ENCODE measurements at places on chromosomes 2 and 18.
A peak's percentile ranks its signal among the peaks of the same experiment; 100 is the strongest.

DNA sequence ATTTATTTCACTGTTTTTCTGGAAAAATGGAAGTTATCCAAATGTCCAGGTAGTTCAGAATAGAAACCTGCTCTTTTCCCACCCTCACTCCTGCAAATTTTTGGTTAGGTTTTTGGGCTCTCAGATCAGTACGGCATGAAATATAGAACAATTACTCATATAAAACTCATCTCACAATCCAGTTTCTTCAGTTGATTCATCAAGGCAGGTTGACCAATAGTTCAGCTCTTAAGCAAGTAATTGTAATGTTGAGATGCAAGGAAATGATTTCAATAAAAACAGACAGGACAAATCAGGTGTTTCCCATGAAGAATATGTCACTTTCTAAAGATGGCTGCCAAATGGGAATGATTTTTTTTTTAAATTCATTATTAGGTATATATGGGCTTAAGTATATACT, 2.0 kb downstream of the RAB27B start:
- no peak for DNase-seq

DNA sequence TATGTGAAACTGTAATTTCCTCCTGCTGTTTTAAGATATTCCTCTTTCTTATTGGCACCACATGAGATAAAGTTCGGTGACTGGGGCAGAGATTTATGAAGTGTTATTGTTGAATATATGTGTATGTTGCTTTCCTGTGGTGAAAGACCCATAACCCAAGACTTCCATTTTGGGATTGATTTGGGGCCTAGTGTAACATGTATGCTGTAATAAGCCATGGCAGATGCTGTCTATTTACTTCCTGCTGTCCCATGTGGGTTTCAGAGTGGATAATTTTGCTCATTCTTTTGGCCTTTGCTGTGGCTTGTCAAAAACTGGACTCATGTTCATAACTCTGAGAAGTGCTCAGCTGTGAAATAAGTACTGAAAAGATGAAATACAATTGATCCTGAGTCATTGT, 10.8 kb upstream of the MYO1B start:
- DNase-seq: no peak

DNA sequence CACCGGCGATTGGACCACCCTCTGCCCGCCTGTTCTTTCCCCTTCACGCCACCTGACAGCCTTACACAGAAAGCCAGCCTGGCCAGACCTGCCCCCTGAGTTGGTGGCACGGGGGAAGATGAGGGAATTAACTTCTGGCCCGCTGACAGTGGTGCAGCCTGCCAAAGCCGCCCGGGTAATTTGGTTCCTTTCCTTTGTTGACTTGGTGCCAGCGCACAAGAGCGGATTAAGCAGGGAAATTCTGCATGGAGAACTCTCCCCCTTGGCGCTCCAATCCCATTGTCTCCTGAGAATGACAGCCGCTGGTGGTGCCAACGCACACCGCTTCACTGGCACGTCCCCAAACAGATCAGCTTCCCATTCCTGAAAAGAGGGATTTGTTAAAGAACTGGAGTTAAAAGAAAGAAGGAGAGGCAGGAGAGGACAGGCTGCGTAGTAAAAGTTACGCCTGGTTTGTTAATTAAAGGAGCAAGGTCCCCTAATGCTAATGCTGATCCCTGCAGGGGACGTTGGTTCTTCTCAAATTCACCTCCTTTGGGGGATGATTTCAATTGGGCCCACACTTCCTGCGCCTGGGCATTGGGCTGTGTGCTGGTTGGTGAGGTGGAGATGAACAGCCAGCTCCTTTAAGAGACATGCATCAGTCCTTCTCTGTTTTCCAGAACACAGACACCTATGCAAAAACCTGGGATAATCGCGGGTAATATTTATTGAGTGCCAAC, 286.8 kb downstream of the MYCN start:
- peak; percentile 84 for DNase-seq

GRCh38 chr18:34023471-34023870, 201.2 kb downstream of the NOL4 start:
- no peak for DNase-seq

DNA sequence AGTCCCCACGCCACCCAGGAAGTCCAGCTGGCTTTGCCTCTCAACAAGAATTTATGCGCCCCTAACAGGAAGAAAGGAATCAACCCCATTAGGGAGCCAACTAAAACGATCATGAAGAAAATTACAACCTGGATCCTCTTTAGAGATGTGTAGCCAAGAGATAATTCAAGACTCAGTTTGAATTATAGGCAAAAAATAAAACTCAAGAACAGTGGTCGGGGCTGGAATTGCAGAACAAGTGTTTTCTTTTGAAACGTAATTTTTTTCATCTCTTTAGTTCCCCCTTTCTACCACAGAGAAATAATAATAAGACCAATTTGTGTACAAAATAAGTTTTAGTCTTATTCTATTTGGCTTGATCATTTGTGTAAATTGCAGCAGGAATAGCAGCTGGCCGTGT, 22.4 kb downstream of the PDCD1 start:
- no peak for DNase-seq

DNA sequence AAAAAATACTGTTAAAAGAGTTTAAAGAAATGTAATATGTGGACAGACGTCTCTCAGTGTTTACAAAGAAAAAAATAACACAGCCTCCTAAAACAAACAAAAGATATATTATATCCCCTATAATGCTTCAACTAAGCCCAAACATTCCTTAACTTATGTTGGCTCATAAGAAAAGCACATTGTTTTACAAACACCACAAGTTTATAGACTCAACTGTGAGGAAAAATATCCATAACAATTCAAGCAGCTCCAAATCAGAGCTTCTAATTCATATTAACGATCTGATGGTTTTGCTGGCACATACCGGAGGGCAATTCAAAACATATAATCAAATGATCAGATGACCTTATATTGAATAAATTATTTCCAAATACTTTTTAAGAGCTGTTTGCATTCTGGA, 5.5 kb downstream of the LPIN2 start:
- DNase-seq: no peak
